Stimulated activated CD8-positive, alpha-beta memory T cell treated with anti-CD3 and anti-CD28 coated beads, Interleukin-2, amount 100 ng/mL, for 1 hour (primary cell): ENCODE measurements at places on chromosomes 7 and 10.
A peak's percentile ranks its signal among the peaks of the same experiment; 100 is the strongest.

DNA sequence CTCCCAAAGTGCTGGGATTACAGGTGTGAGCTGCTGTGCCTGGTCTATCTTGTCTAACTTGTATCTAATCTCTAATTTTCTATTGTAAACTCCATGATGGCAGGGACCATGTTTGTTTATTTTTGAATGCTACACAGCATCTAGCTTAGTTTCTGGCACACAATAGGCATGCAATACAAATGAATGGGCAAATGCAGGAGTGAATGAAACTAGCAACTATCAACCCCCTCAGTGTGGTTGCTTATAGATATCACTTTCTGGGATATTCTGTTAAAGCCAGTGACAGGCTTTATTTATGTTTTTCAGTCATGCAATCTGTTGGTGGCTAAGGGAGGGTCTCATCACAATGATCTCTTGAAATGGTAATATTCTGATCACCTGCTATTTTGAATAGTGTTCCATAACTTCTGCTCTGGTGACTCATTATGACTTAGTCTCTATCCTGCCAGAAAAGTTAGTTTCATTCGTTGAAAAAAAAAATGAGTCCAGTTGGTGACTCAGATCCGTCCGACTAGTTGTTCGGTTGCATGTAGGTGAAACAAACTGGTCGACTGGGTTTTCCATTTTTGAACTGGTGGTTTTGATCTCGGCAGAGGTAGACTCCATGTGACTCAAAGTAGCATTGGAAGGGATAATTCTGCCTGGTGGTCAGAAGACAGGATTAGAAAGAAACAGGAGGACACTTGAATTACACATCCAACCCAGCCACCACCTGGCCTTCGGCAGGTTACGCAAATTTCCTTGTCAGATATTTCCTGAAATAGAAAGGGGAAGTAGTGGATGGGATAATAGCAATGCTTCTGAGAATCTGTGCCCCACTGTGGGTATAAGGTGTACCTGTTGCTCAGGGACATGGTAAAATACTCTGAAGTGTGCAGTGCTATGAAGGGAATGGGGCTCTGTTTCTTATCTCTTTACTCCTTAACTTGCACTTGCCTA is 76.8 kb downstream of the GATA3 start:
- no peak for DNase-seq

DNA sequence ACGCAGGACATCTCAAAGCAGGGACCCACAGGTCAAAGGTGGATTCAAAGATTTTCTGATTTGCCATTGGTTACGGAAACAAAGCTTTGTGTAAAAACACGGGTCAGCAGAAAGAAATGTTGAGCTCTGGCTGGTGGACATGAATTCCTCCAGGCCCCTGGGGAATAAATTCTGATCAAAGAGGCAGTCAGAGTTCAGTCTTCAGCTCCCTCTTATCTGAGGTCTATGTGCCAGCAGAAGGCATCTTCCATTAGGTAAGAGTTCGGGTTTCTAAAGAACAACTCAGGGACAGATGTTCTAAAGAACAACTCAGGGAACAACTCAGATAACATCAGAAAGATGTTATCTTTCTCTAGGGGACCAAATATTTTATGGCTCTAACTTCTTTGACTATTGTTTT is 64.9 kb upstream of the PALS2 start:
- no peak for DNase-seq

DNA sequence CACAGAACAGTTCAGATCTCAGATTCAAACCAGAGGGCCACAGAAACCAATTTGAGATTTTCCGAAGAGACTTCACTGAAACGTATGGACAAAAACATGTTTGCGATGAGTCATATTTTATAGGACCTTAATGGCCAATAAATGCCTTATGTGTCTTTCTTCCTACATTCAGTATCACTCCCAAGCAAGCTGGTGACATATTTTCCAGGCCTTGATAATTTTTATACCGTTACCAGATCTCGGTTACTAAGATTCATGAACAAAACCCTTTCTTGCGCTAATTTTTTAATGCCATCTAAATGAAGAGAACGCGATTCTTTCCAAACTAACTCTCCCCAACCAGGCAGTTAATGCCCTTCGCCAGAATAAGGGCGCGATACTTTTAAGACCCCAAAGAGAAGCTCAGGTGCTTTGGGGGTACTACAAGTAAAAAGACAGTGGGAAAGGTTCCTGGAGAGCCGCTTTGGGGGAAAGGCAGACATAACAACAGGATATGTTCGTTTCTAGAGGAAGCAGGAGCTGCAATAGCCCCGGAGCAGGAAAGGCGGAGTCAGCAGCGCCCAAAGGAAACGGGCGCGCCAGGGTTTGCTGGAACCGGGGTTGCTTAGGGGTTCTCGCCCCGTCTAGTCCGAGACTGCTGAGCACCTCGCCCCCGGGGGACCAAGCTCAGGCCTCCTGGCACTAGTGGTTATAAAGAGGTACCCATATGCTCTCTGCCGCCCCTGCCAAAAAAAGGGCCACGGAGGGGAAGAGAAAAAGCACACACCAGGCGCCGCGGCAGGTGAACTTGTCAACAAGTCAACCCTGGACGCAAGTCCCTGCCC is 884 bp downstream of the ICA1 start:
- no peak for DNase-seq

DNA sequence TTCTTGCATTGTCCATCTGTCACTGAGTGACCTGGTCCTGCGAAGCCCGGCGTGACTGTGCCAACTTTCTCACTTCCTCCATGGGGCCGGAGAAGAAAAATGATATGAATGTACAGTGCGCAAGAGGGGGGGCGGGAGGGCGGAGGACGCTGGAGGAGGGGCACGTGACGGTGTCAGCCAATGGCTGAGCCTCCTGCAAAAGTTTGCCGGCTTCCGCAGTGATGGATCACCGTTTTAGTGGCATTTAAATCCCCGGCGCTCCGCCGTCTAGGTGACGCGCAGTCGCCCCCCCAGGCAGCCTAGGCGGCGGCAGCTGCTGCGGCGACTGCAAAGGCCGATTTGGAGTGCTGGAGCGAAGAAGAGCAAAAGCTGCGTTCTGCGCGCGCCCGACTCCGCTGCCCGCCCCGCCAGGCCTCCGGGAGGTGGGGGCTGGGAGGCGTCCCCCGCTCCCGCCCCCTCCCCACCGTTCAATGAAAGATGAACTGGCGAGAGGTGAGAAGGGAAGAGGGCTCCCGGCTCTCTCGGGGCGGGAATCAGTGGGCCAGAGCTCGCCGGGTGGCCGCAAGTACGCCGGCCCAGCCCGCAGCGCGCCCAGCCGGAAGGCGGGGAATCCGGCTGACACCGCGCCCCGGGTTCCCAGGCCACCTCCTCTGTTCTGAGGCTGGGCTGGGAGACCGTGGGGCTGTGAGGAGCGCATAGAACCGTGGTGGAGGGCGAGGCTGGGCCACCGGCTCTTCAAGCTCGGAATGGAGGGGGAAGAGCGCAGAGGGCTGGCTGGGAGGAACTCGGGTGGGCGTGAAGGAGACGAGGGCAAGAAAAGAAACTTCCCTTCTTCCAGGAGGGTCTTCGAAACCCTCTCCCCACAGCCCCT is at the start of gene HOXA1:
Gene HOXA1, minus strand, starts transcription at position 104 of the 871 bp plus-strand sequence. Its CDS starts 88 bp downstream, at position 16.
- DNase-seq: peak; percentile 56

DNA sequence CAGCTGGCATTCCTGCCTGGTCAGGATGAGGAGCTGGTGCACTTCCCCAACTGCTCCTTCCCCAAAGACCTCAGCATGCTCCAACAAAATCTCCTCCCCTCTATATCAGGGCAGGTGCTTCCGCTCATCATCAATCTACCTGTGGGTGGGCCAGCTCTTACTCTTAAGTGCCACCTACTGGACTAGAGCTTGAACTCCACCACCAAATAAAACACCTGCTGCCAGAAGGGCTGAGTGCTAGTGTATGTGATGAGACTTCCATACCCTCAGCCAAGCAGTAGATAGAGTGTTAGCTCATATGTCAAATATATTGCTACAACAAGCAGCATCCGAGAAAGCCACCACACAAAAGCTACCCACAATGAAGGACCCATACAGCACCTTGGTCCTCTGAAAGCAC is 264.3 kb downstream of the RNLS start:
- DNase-seq: no peak

DNA sequence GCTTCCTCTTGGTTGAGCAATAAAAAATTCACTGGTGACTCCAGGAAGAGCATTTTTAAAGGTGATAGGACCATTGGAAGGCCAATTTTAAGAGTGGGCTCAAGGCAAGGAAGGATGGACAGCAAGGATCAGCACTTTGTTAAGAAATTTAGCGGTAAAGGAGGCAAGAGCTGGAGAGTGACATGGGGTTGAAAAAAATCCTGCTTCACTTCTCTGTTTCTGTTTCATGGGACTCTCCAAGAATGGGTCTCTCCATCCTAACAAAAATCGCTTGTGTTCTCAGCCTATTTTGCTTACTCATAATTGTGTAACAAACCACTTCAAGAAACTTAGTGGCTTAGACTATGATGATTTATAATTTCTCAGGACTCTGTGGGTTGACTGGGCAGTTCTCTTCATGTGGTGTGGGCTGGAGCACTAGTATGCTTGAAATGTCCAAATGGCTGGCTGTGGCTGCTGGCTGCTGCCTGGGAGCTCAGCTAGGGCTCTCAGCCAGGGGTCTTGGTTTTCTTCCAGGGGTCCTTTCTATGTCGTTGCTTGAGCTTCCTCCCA is 59.8 kb upstream of the ZNRF2 start:
- DNase-seq: no peak

- DNase-seq: no peak
Measured at GRCh38 chr10:3542185-3542611, 242.8 kb downstream of the KLF6 start.

- DNase-seq: no peak
Measured at GRCh38 chr7:132321387-132321786, 254.9 kb downstream of the PLXNA4 start.

DNA sequence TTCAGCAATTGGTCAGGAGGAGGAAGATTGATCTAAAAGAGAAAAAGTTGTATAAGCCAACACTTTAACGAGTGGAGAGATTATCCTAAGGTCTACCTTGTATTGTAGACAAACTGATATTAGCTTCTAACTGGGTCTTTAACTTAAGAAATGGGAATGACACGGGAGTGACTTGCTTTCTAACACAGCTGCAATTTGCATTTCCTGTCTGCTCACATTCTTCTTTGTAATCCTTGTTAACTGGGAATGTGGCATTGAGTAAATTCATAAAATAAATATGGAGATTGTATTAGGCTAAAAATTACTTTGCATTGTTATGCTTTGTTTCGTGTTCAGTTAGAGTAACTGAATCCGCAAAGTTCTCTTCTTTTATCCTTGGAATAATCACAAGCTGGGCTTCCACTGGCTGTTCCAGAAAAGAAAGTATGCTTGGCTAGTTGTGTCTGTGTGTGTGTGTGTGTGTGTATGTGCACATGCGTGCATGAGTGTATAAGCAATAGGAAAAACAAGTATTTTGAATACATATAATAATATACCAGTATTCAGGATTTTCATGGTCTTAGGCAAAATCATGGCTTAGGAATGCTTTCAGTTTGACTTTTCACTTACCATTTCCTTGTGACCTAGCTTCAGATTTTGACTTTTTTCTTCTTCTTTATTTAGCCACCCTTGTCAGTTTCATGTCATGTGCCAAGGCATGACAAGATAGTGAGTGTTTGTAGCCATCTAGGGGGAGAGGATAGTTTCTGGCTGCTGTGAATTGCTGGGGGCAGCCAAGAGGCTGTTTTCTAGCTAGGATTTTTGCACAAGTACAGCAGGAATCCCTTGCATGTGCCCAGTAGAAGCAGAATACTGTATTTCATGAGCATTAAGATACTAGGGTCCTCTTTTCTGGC is 54.5 kb upstream of the FZD8 start:
- no peak for DNase-seq

DNA sequence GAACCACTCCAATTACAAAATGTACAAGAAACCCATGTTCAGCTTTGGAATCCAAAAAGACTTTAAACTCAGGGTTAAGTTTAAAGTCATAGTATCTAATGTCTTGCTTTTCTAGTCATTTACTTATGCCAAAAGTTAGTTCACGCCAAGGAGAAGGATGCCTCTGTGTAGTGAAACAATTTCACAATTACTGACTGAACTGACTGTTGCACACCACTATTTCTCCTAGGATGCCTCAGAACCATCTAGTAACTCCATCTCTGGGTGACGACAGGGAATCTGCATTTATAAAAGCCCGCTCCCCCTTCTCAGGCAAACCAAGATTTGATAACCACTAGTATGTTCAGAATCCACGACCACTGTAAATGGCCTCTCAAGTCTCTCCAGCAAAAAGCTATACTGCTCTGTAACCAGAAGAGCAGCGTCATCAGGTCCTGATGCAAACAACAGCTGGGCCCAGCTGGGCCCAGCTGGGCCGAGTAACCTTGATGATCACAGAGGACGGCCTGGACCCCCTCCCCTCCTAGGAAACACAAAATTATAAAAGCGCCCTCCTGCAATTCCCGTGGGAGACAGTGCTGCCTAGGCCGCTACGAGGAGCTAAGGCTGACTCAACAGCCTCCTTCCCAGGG is 680 bp upstream of the ADO start:
- DNase-seq: no peak

- peak; percentile 27 for DNase-seq
Measured at GRCh38 chr7:157273208-157274093, 63.4 kb upstream of the DNAJB6 start.

- DNase-seq: no peak
Measured at GRCh38 chr10:95276367-95277200, 14.2 kb downstream of the PDLIM1 start.

GRCh38 chr7:129767120-129768015 is 155.8 kb downstream of the NRF1 start:
- DNase-seq: no peak

- no peak for DNase-seq
Measured at GRCh38 chr10:12091421-12091820, 22.7 kb downstream of the DHTKD1 start.

- DNase-seq: no peak
Measured at GRCh38 chr7:149398195-149398820, 62.6 kb downstream of the ZNF777 start.

GRCh38 chr7:43337191-43337590 is 224.7 kb downstream of the HECW1 start:
- DNase-seq: no peak

DNA sequence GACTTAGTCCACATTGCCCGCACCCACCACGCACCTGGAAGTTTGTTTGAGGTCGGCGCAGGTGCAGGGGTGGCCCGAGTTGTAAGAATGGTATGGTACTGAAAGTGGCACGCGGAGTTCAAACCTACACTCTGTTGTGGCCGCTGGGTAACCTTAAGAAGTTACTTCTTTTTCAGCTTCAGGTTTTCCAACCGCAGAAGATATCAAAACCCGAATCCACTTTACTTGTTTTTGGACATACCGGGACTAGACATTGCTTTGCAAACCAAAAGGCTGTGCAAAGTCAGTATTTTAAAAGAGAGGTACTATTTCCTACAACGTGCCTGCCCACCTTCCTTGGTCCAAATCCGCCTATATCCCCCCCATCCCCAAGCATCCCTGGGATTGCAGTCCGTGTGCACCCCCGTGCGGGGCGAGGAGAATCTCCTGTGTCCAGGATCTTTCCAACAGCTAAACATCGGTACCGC is 1.0 kb downstream of the IGFBP3 start:
- no peak for DNase-seq

DNA sequence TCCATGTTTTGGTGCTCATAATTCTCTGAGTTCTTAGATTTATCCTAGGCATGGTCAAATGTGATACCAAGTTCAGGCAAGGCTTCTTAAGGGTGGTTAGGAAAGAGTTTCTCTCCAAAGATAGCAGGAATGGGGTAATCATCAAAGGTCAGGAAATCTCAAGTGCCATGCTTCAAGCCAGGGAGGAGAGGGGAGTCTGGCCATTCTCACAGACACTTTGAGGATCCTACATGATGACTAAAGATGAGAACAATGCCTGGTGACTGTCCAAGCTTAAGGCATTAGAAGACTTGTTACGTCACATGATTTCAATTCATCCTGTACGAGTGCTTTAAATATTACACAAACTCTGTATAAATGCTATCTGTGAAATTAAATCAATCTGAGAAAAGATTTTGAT is 59.4 kb downstream of the POM121L12 start:
- no peak for DNase-seq
